Stimulated activated CD4-positive, alpha-beta T cell treated with anti-CD3 and anti-CD28 coated beads, TNF-alpha, amount 100 ng/mL, for 1 hour (primary cell): ENCODE measurements at places on chromosomes 6 and 20.

GRCh38 chr6:85416049-85416448, 33.8 kb upstream of the NT5E start:
- DNase-seq: no peak

DNA sequence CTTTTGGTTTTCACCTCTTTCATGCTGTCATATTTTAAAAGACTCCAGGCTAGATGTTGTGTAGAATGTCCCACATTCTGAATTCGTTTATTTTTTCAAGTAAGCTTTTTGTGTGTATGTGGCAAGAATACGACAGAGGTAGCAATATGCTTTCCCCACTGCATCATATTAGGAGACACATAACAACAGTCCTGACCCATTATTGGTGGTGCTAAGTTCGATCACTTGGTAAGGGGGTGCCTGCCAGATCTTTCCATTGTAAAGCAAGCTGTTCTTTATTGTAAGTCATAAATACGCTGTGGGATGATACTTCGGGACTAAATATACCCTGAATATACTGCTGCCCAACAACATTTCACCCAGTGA, 588 bp upstream of the NCOA3 start:
- DNase-seq: no peak

DNA sequence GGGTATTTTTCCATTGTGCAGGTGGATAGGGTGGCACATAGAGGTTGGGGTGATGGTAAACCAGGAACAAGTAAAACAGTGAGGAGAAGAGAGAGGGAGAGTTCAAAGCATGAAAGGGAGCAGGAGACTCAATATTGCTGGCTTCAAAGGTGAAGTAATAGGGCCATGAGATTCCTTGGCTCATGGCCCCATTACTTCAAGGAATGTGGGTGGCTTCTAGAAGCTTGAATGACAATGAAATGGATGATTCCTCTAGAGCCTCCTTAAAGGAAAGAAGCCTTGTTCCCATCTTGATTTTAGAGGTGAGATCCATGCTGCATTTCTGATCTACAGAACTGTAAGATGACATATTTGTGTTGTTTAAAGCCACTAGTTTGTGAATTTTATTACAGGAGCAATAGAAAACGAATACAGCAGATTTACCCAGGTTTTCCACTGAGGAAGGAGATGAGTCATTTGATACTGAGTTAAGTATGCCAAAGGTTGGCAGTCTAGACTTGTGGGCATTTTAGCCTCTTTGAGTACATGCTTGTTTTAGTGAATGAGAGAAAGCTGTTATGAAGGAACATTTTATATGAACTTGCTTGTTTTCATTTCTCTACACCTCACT, 110.4 kb downstream of the PLCB4 start:
- DNase-seq: no peak

DNA sequence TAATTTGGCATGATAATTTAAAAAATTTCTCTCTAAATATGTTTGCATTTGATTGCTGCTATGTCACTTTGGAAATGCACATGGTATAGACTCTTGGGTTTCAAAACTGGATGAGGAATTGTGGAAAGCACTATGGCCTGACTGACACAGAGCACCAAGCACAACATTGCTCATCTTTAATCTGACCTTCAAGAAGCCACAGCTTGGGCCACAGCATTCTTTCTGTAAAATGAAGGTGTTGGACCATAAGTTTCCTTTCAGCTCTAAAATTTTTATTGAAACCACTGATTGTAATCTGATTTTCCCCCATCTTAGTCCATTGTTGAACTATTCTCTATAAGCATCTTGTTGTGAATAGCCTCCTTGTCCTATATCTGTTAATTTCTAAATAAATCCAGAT, 41.0 kb downstream of the QKI start:
- DNase-seq: no peak

DNA sequence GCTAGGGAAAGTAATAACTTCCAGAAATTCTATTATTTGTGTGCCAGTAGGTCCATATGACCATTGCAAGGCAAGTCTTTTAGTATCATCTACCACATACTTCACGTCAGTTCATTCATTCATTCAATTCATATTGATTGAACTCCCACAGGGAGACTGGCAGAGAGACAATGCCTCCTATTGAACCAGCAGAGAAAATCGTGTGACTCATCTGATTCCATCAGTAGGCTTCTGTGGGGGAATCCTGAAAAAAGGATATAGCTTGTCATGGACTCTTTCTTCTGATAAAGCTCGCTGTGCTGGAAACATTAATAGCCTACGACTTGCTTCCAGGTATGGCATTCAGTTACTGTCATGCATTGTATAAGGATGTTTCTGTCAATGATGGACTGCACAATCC, 45.3 kb upstream of the CNR1 start:
- DNase-seq: no peak

GRCh38 chr6:26552640-26553188, 14.5 kb downstream of the HMGN4 start:
- no peak for DNase-seq

GRCh38 chr6:51594981-51595380, 492.4 kb downstream of the PKHD1 start:
- DNase-seq: no peak

GRCh38 chr6:133645966-133646740, 242.8 kb upstream of the TCF21 start:
- DNase-seq: no peak

DNA sequence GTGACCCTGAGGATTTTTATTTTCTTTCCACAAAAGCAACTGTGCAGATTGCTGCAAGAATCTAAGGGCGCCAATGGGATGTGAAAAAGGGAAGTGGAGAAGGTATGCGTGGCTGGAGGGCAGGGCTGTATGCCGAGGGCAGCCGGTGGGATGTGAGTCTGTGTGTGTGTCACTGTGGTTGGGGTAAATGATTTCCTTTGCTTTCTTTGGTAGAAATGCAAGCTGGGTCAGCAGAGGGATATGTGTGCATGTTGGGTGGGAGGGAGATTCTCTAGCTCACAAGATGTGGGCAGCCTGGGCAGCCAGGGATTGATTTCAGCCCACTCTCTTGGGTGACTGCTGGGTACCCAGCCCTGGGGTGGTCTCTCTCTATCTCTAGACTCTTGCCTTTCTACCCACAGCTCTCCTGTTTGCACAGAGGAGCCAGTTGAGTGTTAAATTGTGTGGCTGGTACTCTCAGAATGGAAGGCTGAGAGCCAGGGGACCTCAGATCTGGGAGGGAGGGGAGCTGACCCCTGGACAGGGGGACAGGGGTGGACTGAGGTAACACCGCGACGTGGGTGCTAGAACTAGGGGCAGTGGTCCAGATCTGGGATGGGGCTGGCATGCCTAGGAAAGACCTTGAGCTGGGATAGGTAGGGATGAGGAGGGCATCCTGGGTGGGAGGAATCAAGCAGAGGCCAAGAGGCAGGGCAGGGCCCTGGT, 136.8 kb upstream of the RNF24 start:
- DNase-seq: no peak

DNA sequence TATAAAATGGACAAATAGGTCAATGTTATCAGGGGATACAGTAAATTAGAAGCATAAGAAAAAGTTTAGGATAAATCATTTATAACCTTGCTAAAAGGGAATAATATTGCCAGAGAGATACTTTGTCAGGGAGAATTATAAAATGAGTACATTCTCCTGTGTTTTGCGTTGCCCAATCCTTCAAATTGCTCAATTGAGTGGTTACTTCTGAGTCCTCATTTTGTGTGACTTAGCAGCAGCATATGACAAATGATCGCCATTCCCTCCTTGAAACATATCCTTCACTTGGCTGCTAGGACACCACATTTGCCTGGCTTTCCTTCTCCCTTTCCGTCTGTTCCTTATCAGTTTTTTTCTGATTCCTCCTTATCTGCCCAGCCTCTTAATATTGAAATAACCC, 106.7 kb upstream of the FLRT3 start:
- DNase-seq: no peak

DNA sequence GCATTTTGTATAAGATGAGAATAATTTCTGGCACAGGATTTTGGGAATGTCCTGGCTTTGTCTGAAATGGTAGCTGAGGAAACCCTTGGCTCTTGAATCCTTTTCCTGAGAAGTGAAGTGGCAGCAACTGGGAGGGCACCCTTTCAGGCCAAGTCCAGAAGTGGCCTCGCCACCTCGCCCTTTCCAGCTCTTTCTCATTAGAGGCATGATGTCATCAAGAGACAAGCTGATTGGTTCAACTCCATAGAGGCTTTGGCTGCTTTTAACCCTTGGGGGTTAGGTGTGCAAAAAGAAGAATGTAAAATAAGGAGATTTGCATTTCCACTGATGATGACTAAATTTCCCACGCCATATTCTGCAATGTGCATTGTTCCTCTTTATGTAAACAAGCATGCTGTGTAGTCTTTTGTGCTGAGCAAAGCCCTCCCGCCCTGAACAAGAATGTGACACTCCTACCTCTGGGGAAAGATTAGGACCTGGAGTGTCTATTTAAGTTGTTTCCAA, 116.5 kb downstream of the TCP11 start:
- DNase-seq: no peak

DNA sequence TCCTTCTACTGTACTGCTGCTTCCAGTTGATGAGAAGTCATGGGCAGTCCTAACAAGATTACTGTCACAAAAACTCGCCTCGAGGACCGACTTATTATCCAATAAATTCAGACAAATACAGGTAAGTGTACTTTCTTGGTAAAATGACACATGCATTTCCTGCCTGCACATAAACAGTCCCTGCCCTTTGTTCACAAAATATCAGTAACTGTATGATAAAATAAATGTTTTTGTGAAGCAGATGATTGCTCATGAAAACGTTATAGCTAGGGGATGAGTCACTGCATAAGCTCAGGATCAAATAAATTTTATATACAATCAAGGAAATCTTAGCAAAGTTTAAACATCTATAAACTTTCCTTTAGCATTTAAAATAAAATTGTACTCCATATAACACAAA, 164.5 kb upstream of the RIPOR2 start:
- no peak for DNase-seq

DNA sequence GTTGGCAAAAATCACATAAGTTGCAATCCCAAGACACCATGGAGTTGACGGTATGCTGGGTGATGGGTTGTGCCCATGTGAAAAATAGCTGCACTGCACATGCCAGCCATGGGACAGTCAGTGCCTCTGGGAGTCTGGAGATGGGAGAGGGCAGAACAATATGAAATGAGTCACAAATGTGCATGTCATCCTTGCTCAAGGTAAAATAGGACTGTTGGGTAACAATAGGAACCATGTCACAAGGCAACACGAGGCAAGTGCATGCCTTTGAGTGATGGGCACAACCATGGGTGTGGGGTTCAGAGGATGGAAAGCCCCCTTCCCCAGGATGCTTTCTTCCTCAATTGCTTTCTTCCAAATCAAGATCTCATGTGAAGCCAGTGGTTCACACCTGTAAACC, 70.5 kb upstream of the PIM1 start:
- no peak for DNase-seq

- DNase-seq: no peak
Observed at GRCh38 chr6:111579816-111580215, 25.9 kb downstream of the TRAF3IP2 start.

DNA sequence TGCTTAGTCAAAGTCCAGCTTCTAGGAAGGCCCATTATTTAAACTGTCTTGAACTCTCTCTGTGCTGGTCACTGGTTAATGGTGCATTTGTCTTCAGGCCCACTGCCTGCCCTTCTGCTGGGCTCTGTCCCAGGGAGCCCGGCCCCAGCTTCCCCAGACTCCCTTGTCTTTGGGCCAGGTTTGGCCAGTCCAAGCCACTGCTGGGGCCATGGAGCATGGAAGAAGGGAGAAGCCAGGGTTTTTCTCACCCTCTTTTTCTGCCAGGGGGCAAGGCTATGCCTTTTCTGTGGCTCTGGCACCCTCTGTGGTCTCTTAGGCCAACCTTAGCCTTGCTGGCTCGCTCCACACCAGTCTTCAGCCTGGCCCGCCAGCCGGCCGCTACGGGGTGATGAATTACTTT, 390.0 kb upstream of the SULF2 start:
- no peak for DNase-seq

GRCh38 chr20:51542571-51543421, at the start of gene NFATC2:
TSS of gene NFATC2 (minus strand) at chr20:51542719. CDS start at chr20:51542499, 220 bp downstream.
- no peak for DNase-seq

DNA sequence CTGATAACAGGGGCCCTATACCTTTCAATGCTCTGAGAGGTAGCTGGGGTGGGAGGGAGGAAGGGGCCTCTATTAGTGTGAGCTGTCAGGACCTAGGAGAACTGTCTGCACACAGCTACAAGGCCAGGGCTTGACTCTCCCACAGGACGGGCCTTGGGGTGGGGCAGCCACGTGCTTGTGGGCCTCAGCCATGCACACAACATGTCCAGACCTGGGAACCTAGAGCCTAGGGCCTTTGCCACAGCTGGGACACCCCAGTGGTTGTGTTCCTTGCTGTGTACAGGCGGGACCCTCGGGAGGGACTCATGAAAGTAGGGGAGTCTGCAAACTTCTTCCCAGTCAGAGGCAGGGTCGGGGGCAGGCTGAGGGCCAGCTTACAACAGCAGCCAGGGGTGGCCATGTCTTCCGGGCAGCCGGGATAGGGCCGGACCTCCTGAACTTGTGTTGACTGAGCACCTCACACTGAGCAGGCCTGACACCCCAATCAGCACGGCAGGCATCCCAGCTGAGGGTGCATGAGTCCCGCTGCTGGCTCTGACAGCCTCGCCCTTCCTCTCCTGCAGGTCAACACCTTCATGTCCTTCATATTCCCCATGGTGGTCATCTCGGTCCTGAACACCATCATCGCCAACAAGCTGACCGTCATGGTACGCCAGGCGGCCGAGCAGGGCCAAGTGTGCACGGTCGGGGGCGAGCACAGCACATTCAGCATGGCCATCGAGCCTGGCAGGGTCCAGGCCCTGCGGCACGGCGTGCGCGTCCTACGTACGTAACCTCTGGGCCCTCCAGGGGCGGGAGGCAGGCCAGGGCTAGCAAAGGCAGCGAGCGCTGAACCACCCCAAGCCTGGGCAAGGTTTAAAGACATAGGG, 41.9 kb upstream of the MRGBP start:
- no peak for DNase-seq

DNA sequence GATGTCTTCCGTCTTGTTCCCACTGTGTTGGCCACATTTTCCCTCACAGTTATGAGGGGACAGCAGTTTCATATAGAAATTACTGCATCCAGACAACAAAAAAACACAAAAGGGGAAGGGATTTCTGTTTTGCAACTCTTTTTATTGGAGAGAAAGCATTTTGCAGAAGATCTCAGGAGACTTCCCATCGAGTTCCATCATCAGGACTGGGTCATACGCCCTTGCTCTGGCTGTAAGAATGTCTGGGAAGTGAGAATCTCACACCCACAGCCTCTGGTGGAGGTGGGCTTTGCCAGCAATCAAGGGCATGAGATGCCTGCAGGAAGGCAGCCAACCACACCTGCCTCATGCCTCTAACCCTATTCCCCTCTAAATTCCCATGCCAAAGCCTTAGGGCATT, 5.8 kb upstream of the IGF2R start:
- DNase-seq: no peak

- no peak for DNase-seq
Observed at GRCh38 chr6:32174416-32174815, 1.5 kb downstream of the AGPAT1 start.

- no peak for DNase-seq
Observed at GRCh38 chr6:49531774-49532569, 18.5 kb upstream of the C6orf141 start.

GRCh38 chr6:43945768-43946080, 175.7 kb downstream of the VEGFA start:
- DNase-seq: no peak
